K562 (cell line): ENCODE measurements at places on chromosomes 11 and 22. TPM values are rescaled to one million over a fixed set of nuclear protein-coding genes. Genes with fewer than 3 reads are reported as not detected.

ADAMTS8 gene
- total RNA-seq = not detected in 2 replicates

GSTT2 gene
- not detected in 2 replicates for total RNA-seq

DNA sequence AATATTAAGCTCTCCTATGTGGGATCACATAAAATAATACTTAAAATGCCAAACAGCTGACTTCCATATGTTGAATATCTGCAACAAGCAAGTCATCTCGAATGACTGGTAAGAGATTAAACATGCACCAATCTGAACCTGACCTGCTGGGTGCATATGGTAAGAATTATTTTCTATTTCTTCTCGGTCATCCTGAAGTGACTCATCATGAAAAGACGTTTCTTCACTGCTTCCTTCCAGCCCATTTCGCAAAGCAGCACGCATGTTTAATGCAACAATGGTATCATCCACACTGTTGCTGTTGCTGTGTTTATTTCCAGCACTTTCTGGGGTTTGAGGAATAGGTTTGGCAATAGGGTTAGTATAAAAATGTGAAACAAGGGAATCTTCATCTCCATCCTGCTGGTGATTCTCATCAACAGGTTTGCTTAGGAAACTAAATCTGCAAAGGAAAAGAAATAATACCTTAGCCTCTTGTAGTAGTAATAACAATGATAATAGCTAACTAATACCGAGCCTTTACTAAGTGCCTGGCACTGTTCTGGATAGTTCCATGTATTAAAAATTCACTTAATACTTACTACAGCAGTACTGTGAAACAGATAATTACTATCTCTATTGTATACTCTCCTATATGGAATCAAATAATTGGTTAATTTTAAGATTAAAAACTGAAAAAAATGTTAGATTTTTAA lies 52.0 kb upstream of the CHRNA10 start:
- DNase-seq = no peak

DNA sequence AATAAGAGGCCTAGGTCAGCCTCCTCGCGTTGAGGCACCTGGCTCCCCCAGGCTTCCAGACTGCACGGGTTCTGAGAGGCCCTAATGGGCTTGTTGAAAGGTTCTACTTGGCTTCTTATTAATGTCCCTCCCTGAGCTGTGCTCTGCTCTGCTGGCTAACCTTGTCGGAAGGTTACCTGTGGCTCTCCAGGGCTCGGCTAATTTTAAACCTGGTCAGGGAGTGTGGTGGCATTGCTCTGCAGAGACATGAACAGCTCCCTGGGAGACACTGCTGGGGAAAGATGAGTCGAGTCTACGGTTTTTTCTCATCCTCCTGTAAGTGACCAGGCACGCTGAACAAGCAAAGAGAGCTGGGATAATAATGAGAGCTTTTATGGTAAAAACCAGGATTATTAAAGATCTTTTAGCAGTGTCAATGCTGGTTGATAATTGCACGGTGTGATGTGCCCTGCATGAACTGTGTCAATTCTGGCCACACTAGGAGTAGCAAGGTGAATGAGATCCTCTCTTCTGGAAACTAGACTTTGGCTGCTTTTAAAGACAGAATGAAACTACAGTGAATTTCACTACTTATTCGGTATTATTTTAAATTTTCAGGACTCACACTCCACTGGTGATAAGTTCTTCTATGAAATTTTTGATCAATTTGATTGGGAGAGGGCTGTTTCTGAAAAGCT lies 70.7 kb downstream of the TEAD1 start:
- no peak for DNase-seq

GRCh38 chr11:36724742-36725385 lies 126.8 kb upstream of the RAG2 start:
- no peak for DNase-seq

GRCh38 chr22:27075028-27075678 lies 417.8 kb downstream of the MIAT start:
- no peak for DNase-seq

DNA sequence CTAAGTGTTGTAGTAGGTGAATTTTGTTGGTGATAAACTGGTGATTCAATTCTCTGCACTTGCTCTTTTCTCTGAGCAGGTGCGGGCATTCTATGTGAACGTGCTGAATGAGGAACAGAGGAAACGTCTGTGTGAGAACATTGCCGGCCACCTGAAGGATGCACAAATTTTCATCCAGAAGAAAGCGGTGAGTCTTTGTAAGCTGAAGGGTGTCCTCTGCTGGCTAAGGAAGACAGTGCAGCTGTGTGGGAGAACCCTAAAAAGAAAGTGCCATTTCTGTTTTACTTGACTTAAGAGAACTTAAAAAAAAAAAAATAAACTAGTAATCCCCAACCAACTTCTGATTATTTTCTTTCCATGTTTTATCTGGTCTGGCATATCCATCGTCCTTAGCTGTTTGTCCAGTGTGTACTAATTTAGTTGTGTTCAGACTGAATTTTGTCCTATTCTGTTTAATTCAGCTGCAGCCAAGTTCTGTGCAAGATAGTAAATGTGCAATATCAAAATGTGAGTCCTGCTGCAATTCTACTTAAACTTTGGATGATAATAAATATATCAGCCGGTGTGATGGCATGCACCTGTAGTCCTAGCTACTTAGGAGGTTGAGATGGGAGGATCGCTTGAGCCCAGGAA lies 29.6 kb downstream of the CAT start:
- DNase-seq = peak; percentile 40
